Ureter (tissue), 1 donor: ENCODE measurements at places on chromosomes 16 and 17. TPM values are rescaled to one million over a fixed set of nuclear protein-coding genes. Genes with fewer than 3 reads are reported as not detected.
A peak's percentile ranks its signal among the peaks of the same experiment; 100 is the strongest.

DNA sequence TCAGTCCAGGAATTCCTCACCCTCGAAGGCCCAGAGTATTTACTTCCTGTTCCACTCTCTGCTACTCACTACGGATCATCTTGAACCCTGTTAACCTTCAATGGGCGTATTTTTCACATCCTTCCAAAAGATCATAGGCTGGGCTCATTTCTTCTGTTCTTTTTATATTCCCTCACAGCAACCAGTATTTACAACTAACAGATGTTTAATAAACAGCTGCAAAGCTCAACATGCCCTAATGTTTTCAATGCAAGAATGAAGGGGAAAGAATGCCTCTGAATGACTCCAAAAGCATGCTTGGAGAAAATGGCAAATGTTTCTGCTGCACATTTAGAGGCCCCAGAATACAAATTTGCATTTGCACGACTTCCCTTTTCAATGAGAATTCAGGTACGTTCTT lies 174.9 kb downstream of the ZFHX3 start:
- no peak for DNase-seq

DNA sequence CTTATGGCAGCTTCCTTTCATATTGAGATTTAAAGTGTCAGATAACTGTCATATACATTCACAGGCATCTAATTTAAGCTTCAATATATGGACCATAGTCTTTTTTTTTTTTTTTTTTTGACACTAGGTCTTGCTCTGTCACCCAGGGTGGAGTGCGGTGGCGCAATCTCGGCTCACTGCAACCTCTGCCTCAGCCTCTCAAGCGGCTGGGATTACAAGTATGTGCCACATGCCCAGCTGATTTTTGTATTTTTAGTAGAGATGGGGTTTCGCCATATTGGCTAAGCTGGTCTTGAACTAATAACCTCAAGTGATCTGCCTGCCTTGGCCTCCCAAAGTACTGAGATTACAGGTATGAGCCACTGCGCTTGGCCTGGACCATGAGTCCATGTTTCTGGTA lies 13.6 kb downstream of the CEP95 start:
- DNase-seq = no peak

DNA sequence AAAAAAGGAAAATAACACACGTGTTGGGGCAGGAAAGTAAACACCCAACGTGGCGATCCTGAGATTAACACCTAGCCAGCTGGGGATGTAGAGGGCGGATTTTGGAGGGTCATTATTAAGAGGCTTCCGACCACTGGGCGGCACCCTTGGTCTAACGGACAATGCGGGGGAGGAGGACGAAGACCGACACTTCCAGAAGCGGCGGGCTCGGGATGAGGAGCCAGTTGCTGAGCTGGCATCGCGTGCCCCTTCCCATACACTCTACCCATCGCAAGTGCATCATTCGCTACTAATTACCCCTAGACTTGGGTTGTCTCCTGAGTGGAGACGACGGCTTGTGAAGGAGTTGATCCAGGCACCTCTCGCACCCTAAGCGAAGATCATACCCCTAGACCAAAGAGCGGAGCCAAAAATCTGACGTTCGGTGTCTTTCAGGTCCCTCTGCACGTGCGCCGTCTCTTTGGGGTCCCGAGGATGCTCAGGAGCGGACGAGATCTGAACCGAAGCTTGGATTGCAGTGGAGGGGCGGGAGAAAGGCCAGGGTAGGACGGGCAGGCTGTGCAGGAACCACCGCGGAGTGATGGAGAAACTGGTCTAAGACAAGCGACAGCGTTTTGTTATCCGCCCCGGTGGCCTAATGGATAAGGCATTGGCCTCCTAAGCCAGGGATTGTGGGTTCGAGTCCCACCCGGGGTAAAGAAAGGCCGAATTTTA lies 17.6 kb downstream of the ZNF213 start:
- DNase-seq = peak; percentile 92

DNA sequence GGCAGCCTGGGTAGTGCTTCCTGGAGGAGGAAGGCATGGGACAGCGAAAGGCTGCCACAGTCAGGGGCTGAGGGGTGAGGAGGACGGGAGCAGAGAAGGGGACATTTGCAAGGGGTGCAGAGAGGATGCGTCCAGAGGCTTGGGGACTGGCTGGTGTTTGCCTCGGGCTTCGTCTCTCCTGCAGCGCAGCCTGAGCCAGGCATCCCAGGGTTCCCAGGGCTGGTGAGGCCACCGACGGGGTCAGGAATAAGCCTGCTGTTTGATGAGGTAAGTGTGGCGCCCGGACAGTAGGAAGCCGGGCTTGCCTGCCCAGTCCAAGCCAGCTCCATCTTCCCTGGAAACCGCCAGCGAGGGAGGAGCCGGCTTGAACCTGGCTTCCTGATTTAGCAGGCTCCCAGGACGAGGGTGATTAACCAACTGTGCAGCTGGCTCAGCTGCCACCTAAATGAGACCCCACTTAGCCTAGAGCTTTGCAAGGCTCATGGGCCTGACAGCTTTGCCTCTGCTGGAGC lies 47.8 kb downstream of the PITPNM3 start:
- no peak for DNase-seq

DNA sequence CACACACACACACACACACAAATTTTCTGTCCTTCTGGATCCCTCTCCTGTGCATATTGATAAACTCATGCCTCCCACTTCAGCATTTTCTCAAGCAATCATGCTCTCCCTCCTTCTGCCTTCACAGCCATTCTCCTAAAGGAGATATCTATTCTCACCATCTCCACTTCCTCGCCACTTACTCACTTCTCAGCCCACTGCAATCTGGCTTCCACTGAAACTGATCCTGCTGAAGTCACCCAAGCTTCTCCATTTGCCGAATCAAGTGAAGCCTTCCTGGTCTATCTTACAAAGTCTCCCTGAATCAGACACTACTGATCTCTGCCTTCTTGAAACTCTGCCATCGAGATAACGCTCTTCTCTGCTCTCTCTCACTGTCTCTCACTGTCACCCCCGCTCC lies 54.0 kb upstream of the GNAO1 start:
- no peak for DNase-seq

PMFBP1 gene
- 1.6 TPM for total RNA-seq

DPEP3 gene
- total RNA-seq = not detected

- DNase-seq = no peak
Observed at GRCh38 chr16:709566-710499, 4.2 kb upstream of the FBXL16 start.

GRCh38 chr16:67677712-67678111 lies 11.1 kb downstream of the C16orf86 start:
- no peak for DNase-seq

GP1BA gene
- not detected for total RNA-seq

ESRP2 gene
- 127 TPM for total RNA-seq

GRCh38 chr17:9209781-9210370 lies 188.6 kb downstream of the NTN1 start:
- no peak for DNase-seq

DNA sequence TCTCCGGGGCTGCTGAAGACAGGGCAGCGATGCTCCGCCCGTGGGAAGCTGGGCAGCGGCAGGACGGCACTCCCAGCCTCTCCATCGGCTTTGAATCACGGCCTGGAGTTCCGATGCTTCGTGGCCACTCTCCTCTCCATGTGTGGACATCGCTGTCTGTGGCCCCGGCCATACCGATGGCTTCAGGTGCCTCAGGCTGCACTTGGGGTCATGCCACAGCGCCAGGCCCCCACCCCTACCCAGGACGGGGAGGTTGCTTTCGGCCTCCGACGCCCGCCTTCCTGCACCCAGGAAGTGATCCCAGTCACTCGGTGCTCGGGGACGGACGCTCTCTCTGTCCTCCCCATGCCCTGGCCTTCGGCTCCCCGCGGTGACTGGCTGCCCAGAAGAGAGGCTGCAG lies 180.7 kb downstream of the BANP start:
- DNase-seq = no peak

GRCh38 chr17:61005358-61005757 lies 327.7 kb downstream of the BCAS3 start:
- DNase-seq = no peak

DNA sequence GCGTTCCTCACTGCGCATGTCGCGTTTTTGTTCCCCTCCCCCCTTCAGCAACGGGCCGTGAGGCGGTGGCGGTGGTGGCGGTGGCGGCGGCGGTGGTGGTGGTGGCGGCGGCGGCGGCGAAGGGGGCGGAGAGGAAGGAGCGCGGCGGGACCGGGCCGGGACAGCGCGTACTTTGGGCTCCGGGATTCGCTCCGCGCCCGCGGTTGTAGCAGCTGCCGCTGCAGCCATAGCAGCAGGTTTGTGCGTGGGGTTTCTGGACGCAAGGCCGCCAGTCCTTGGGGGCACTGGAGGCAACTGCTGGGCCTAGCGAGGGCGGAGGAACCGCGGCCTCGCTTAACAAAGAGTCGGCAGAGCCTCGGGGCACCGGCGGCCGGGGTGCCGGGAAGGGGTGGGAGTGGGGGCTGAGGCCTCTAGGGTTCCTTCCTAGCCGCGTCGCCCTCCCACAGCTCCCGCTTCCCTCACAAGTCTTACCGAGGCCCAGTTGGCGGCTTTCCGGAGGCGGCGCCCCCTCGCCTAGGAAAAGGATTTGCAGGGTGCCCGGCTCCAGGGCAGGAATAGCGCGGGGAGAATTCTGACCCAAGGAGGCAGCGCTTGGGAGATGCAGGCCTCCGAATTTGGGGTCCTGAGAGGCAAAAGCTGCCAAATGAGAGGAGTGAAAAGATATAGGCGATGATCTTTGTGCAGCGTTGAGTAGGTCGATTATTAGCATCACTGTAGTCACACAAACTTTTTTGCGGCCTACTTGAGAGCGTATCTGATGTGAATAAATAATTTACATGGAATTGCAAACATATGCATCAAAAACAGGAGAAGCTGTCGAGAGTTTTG lies at the start of gene DDX42:
Gene DDX42 (plus strand): TSS at position 30 of the 828 bp plus-strand sequence. CDS start 12,880 bp downstream, outside the sequence.
- DNase-seq = peak; percentile 93

C17orf50 gene
- not detected for total RNA-seq

- no peak for DNase-seq
Observed at GRCh38 chr16:17084130-17084529, 386.6 kb downstream of the XYLT1 start.

DNA sequence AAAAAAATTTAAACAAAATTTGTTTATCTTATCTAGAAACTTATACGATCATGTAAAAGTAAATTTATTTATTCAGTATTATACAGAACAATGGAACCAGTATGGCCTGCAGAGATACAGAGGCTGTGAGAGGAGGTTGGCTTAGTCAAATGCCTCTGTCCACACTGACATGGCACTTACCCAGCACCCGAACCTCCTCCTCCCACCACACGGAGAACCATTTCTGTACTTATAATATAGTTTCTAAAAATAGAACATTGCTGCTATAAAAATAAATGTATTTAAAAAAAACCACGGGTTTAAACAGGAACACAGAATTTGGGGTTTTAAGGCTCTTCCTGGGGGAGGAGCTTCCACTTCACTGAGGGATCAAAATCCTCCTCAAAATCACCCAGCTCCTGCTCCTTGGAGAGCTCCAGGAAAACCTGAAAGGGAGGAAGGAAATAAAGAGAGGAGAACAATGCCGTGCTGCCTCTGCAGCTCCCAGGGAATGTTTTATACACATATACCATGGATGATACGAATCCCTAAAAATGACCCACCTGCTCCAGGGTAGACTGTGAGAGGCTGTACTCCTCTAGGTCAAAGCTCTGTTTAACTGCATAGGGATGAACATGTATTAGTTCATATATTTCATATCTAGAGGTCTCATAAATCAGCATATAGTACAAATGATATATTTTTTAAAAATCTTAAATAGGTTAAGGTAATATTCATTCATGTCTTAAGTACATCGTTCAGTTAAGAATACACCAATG lies 87.3 kb downstream of the ABCA8 start:
- DNase-seq = no peak

CDH16 gene
- not detected for total RNA-seq

HID1 gene
- 78.1 TPM for total RNA-seq

GRCh38 chr16:77403732-77404131 lies 31.1 kb downstream of the ADAMTS18 start:
- DNase-seq = no peak

DNA sequence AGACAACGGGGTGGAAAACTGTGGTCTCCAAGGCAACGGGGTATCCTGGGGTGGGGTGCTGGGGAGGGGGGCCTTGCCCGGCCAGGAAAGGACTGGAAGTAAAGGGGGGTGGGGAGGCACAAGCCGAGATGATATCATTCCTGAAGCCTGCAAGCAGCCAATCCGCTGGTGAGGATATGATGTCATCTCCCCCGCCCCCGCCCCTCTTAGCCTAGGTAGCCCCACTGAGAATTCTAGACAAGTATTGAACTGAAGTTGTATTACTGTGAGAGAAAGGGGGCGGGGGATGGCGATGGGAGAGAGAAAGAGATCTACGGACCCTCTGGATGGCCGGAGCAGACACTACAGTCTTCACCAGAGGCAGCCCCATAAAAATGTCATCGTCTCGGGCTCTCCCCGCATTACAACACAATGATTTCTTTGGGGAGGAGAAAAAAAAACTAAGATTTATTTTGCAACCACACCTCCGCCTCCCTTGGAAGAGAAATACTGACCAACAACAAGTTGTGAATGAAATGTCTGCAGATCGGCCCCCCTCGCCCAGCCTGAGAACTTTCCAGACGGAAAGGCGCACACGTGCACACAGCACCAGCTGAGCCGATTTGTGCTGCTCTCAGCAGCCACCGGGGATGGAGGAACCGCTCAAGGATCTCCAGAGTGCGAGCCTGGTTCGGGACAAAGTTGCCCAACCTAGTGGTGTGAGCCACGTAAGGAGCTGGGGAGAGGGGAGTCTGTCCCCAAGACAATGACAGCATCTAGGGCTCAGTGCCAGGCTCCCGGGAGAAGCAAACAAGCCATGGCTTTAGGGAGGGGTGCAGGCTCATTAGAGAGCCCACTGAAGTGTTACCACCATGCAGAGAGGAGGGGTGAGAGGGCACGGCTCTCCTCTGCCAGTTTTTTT lies 222.1 kb downstream of the SOX9 start:
- DNase-seq = peak; percentile 46

DNA sequence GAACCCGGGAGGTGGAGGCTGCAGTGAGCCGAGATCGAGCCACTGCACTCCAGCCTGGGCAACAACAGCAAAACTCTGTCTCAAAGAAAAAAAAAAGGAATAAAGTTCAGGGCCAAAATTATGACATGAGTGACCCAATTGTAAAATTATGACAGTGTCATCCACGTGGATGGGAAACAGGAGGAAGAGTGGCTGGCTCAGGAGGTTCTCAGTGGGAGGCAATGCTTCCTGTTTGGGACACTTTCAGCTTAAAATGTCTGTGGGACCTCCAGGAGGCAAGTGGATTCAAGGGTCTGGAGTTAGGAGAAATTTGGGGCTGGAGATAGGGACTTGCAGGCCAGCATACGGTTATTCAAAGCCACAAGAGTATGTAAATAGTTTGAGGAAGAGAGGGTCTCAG lies 8.0 kb upstream of the STX4 start:
- no peak for DNase-seq

GRCh38 chr16:27436921-27437650 lies 35.1 kb downstream of the IL21R start:
- peak; percentile 41 for DNase-seq

DLG4 gene
- total RNA-seq = 26.8 TPM

- DNase-seq = no peak
Observed at GRCh38 chr16:86086471-86086870, 187.5 kb downstream of the IRF8 start.
